NCI-H146 (cell line): ENCODE measurements at places on chromosomes 11 and 22.

- DNase-seq = no peak
Measured at GRCh38 chr11:65590240-65590738, 5.3 kb downstream of the KCNK7 start.

DNA sequence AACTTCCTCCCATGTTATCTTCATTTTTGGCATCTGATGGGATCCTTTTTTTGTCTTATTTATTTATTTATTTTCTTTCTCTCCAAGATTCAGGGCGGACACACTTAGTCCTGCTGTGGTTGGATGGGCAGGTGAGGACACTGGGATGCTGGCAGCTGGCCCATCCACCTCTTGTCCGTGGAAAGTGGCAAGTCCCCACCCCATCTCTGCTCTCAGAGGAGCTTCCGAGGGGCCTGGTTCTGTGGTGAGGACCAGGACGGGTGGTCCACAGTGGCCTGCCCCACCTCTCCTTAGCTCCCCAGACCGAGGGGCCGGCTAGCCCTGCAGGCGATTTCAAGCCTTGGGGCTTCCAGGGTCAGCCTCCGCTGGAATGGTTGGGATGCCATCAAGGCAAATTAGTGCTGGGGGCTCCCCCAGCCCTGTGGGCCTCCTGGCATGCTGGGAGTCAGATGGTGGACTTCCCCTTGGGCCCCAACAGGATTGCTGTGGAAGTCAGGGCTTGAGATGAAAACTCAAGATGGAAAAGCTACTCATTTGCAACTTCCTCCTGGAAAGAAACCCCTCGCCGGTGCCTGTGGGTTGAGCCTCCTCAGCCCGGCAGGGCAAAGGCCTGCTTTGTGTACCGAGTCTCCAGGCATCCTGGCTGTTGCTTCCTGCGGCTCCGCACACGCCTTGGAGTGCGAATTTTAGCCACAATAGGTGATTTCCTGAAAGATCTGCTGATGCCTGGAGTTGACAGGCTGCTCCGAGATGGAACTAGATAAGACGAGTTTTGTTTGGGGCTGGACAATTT, 31.2 kb upstream of the LINC01488 start:
- no peak for DNase-seq

GRCh38 chr11:27551127-27551526, 44.6 kb upstream of the LIN7C start:
- DNase-seq = no peak

GRCh38 chr11:73265278-73265810, 6.8 kb upstream of the P2RY6 start:
- DNase-seq = no peak

- DNase-seq = no peak
Measured at GRCh38 chr11:28799316-28799715, 691.1 kb downstream of the METTL15 start.

- no peak for DNase-seq
Measured at GRCh38 chr11:111793863-111794262, 27.7 kb upstream of the PPP2R1B start.

- DNase-seq = no peak
Measured at GRCh38 chr11:76167590-76167989, 38.7 kb downstream of the WNT11 start.

DNA sequence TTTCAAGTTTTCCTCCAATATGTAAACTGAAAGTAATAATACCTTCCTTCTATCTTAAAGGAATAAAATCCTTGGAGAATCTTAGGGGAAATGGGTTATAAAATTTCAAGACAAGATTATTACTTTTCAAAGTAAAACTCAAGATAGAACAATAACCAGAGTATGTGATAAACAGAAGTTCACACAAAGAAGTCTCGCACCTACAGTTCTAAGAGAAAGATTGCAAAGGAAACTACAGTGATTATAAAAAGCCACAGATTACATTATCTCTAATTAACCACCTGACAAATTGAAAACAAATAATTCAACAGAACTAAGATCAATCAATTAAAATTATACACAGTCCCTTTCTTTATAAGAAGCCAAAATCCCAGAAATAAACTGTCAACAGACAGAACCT, 34.0 kb downstream of the AMBRA1 start:
- DNase-seq = no peak

GRCh38 chr11:112455791-112456190, 195.1 kb upstream of the PLET1 start:
- no peak for DNase-seq

DNA sequence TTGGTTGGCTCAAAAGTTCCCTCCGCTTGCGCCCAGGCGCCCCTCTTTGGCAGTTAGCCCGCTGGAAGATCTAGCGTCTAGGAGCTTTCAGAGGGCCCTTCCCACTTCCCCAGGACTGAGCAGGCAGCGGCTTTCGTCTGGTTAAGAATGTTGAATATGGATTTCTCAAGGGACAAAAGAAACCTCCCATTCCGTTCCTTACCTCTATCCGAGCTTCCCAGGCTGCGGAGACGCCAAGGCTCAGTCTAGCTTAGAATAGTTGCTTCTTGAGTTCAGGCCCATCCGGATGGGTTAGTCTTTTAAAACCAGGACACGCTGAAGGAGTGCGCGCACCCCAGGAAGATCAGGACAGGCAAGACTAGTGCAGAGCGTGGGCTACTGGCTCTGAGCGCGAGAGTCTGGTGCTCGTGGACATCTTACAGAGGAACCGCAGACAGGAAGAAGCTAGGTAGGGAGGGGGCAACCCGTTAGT, 1.6 kb downstream of the NELL1 start:
- DNase-seq = no peak

DNA sequence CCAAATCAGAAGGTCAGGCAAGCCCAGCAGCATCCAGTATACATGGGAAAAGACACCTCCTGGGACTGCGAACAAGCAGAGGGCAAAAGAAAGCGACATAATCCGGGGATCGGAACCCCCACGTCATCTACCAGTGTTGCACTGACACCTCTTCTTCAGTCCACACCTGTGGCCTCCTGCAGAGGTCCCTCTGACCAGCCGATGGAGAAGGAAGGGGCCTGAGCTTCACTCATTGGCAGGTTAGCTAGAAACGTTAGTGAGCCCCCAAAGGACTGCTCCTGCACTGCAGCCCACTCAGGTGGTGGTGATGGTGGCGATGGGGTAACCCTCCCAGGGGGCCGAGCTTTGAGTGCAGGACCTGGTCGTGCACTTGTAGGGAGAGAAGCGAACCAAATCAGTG, 22.1 kb downstream of the ASCL2 start:
- DNase-seq = no peak
